GDM1 (cell line): ENCODE measurements at places on chromosomes 4 and X.
A peak's percentile ranks its signal among the peaks of the same experiment; 100 is the strongest.

- peak; percentile 6 for DNase-seq
These were observed 508.1 kb upstream of the ARX start for GRCh38 chrX:25523574-25524540.

DNA sequence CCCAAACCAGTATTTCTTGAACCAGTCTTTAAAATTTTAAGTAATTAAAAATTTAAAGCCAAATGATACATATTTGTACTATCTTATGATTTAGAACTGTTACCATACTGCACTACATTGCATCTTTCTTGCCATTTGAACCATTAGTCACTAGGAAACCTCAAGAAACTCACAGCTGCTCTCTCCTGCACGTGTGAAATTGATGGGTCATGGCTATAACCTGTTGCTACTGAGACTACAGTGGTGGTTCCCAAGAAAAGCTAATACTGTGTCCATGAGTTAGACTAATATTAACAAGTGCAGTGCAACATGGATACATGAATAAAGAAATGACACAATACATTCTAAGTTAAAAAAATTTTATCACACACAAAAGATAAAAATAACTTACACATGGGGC lies 88.4 kb downstream of the PDE5A start:
- DNase-seq, result no peak

GRCh38 chr4:40325406-40326019 lies 9.6 kb upstream of the CHRNA9 start:
- DNase-seq, result peak; percentile 33

GRCh38 chr4:80138551-80139538 lies 58.5 kb upstream of the PRDM8 start:
- peak; percentile 62 for DNase-seq

- DNase-seq, result no peak
These were observed 62.2 kb downstream of the EVC start for GRCh38 chr4:5773271-5773555.

- DNase-seq, result no peak
These were observed 34.7 kb upstream of the SPON2 start for GRCh38 chr4:1207157-1207470.

- DNase-seq, result no peak
These were observed 51.9 kb upstream of the LAS1L start for GRCh38 chrX:65586491-65586890.

DNA sequence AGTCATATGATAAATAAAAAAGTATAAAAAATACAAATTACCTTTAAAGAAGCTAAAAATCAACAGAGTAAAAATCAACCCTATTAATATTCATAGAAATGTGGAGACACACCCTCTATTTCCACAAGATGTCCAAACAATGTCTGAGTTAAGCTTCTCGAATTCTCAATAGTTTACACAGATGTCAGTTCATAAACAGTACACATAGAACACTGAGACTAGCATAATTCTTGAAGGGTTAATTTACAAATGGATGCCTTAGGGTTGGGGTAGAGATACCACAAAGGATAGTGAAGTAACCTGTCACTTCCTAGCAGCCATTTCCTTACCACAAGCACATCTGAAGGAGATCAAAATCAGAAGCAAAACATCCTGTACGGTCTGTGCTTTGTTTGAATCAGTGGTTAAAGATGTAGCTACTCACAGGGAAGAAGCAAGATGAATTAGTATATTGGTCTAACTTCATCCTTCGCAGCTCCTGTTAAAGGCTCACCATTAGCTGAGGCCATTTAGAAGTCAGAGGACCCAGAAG lies 2393.9 kb downstream of the ARAP2 start:
- no peak for DNase-seq

DNA sequence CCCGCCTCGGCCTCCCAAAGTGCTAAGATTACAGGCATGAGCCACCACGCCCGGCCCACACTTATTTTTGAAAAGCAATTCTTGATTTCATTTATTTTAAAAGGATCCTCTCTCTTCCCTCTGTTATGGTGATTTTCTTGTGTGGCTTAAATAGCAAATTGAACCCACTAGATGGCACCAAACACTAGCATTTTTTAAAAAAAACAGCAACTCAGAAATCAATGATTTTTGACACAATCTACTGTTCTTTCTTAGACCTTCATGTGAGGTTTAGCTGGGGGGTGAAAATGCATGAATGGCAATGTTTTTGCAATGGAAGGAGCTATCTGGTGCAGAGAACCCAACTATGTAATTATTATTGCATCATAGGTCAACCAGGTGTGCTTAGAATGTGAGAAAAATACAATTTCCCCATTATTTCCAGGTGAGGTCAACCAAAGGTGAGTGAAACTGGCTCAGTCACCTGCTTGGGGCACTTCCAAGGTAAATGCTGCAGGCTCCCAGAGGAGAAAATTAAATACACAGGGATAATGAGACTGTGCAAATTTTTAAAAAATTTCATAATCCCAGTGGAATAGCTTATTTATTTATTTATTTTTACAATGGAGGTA lies 226.7 kb upstream of the PRKX start:
- no peak for DNase-seq

- no peak for DNase-seq
These were observed 179.0 kb downstream of the PDGFC start for GRCh38 chr4:156792462-156793085.

GRCh38 chr4:124183926-124184325 lies 528.6 kb downstream of the ANKRD50 start:
- no peak for DNase-seq

DNA sequence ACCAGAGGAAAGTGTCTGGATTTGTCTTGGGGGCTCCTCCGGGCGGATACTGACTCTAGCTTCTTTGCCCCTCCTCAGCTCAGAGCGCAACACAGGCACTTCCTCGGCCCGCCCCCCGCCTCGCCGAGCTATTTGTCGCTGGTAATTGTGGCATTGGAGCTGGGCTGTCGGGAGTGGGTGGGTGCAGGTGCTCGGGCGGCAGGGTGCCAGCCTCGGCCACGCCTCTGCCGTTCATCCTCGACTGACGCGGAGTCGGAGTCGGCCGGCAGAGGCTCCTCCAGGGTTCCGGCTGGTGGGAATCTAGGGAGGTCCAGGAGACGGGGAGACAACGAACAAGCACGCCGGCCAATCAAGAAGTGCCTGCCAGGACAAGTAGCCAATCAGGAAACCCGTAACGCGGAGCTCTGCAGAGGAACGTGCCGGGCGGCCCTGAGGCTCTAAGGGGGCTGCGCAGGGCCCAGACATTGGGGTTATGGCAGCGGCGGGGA lies 3.9 kb upstream of the SYN1 start:
- no peak for DNase-seq

DNA sequence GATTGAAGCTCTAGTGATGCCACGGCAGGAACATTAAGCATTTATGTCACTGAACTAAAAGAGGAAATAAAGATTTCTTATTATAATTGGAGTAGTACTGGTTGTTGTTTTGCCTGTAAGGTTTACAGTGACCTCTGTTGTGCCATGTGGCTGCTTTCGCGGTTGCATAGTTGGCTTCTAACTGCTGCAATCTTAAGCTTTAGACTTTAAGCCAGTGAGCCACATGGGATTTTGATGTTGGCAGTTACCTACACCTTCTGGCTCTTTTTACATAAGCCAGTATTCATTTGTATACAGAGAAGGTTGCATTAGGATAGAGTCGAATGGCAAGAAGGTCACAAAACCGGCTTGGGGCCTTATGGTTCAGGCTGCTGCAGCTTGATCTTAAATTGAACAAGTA lies 1311.6 kb downstream of the RAPGEF2 start:
- DNase-seq, result no peak

DNA sequence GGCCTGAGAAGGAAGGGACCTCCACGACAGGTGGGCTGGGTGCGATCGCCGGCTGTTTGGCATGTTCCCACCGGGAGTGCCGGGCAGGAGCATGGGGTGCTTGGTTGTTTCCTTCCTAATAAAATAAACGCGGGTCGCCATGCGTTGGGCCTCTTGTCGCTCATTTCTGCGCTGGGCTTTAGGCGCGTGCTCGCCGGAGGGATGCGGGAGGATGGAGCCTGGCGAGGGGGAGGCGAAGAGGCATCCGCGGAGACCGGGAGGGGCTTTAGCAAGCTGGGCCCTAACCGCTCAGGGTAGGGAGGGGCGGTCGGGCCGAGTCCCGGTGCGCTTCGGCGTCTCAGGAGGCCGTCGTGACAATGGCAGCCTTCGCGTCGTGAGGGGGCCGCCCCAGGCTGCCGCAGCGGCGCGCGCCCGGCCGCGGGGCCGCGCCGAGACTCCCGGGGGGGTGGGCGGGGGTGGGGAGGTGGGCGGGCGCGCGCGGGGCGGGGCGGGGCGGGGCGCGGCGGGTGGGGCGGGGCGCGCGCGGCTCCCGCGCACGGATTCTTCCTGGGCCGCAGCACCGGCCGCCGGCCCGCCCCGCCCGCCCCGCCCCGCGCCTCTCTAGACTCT lies 476 bp upstream of the GDI1 start:
- DNase-seq, result no peak

GRCh38 chr4:165308166-165308565 lies 19.3 kb upstream of the MSMO1 start:
- DNase-seq, result no peak

DNA sequence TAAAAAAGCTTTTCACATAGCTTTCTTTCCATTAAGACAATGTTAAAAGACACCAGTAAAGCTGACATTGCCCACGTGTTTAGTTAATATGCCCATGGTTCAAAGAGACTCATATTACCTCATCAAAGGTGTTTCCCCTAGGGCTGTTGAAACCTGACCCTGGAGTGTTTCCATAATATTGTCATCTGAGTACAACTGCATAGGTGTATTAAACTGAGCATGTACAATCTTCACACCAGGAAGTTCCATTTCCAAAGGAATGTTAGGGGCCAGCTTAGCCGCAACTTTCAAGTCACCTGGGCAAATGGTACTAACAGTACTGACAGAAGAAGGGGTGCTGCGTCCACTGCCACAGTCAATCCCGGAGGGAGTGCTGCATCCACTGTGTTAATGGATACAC lies 27.1 kb downstream of the PDLIM3 start:
- no peak for DNase-seq

- DNase-seq, result no peak
These were observed 82.4 kb downstream of the HTRA3 start for GRCh38 chr4:8351931-8352367.

- DNase-seq, result no peak
These were observed 803.9 kb downstream of the C4orf33 start for GRCh38 chr4:129899849-129900248.

DNA sequence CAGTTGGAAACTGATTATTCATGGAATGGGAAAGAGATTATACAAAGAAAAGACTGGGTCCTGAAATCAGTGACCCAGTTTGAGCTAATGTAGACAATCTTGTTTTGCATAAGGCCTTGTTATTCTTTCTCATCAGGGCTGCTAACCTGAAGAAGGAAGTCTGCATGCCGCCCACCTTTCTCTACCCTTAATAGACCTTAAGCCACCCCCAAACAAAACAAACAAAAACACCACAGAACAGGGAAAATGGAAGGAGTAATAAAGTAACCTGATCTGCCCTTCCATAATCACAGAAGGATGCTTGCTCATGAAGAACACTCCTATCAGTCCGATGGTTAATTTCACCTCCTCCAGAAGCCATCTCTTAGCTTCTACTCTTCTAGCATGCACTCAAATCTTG lies 288.1 kb downstream of the FRMPD4 start:
- no peak for DNase-seq

DNA sequence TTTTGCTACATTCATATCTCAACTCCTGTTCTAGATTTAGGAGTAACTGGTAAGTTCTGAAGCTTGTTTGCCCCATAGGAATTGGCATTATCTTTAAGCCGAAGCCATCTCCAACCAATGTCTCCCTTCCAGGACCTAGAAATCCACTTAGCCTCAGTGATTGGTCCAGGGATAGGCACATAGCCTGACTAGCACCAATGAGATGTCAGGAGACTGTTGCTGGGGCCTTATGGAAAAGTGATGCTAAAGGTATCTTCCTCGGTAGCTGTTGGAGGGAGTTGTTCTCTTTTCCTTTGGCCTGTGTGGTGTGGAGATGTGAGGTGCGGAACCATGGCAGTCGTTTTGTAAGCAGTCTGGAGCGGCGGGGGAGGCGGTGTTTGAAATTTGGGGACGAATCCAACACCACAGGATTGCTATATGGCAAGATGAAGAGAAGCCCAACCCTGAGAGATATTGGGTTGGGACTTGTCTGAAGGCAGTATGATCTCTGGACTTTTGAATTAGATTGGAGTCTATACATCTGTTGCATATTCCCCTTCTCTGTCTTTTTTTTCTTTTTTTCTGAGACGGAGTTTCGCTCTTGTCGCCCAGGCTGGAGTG lies 109.8 kb upstream of the ATP6AP2 start:
- no peak for DNase-seq

GRCh38 chrX:150551963-150552362 lies 16.5 kb upstream of the MTM1 start:
- DNase-seq, result no peak

- no peak for DNase-seq
These were observed 233.4 kb downstream of the PABPC4L start for GRCh38 chr4:133968174-133968573.

- DNase-seq, result no peak
These were observed 27.4 kb downstream of the CBLL2 start for GRCh38 chrX:22300130-22300529.

GRCh38 chr4:151725087-151725486 lies 35.7 kb downstream of the GATB start:
- DNase-seq, result no peak

DNA sequence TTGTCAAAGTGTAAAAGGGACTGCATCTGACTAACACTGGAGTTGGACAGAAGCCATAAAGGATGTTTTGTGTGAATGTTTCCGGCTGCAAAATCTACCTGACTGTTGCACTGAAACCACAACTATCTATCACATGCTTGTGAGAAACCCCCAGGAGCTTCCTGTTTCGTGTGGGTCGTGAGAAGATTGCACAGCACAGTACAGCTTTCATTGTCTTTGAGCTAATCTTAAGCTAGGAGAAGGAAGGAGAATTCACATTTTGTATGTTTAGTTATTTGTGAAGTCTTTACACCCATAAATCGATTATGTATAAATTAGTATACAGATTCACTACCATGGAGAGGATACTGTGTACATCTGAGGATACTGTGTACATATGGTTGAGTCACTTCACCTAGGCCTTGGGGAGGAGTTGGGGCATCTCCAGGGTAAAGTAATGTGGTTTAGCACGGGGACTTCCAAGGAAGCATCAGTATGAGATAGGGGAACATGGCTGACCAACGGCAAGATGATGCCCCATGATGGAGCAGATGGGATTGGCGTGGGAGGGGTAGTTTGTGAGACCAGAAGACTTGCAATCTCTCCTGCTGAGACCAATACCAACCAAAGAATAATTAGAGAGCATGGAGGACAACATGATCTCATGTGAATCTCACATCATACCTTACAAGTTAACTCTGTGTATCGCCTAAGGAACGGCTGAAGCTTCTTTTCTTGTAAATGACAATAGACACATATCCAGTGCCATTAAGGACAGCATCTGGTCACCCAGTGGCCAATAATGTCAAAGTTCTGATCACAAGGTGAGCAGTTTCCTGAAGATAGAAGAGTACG lies 43.1 kb upstream of the FAM9C start:
- peak; percentile 67 for DNase-seq

GRCh38 chr4:31482691-31483090 lies 762.5 kb downstream of the PCDH7 start:
- no peak for DNase-seq

- DNase-seq, result peak; percentile 60
These were observed 694 bp downstream of the PDS5A start for GRCh38 chr4:39976945-39977488.
